ENCODE measurements at places on chromosomes 2 and 18.
A peak's percentile ranks its signal among the peaks of the same experiment; 100 is the strongest.

GRCh38 chr2:183948861-183949260 is 649.5 kb upstream of the ZNF804A start:
- DNase-seq: no peak

GRCh38 chr2:61536180-61536571 is 2.0 kb downstream of the XPO1 start:
- DNase-seq: no peak

DNA sequence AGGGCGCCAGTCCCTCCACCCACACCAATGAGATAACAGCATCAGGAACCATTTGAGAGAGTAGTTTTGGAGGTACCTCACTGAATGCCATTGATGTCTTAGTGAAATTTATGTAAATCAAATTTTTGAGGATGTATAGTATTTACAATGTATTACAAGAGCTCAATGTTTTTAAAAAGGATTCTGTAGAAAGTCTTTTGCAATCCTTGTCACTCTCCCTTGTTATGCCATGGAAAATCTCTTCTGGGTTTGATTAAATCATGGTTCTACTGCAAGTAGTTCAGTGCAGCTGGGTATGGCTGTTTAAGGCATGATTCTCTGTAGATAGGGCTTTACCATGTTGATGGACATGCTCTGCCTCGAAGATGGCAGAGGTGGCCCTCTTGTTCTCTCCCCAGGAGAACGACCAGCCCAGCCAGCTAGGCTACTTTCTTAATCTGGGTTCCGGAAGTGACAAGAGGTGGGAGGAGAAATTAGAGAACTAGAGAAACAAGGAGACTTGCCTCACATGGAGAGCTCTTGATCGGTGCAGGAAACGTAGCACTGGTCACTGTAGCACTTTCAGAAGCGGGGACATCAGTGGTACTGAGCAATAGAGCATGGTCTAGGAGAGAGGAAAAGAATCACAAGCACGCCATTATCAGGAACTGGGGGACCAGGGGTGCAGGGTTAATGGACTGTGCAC is 202.7 kb downstream of the CLIP4 start:
- no peak for DNase-seq

DNA sequence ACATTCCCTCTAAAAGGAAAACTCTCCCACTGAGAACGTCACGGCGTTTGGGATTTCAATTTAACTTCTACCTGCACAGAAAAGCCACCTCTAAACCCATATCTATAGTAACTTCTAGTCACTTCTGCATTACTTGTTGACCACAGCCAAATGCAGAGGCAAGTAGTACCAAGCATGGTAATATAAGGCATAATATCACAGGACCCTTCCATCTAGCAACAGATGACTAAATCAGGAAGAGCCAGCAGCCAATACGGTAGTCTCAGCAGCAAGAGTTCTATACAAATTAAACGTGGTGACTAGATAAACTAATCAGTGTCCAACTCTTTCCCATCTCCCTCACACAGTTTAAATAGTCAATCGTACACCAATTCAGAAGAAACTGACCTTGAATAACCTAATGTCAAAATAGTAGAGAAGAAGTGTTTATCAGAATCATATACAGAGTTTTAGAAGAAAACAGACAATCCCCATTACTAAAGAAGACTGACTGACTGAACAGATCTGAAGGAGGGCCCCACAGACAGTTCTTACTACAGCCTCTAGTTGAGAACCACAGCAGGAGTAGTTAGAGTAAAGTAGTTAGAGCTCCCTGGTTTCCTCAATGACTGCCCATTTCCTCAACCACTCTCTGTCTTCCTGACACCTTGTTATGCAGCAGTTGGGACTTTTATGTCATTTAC is 30.0 kb downstream of the MEMO1 start:
- peak; percentile 14 for DNase-seq

- DNase-seq: no peak
These were observed 93.5 kb downstream of the TMEM18 start for GRCh38 chr2:583666-584065.

DNA sequence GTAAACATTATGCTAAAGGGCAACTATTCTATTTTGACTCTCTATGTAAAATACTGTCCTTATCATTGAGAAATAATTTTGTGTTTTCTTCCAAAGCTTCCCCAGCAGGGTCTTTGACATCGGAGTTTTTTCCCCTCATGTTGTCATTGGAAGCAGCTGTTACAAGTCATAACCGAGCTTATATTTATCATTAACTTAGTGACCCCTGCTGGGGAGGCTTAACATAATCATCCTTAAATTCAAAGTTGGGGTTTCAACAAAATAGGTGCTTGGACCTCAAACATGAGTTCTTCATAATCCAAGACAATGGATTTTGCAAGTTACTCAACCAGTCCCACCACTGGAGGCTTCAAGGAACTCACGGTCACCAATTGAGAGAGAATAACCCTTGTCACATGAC is 330.9 kb downstream of the DCC start:
- peak; percentile 64 for DNase-seq

GRCh38 chr2:60512641-60513040 is 40.8 kb downstream of the BCL11A start:
- no peak for DNase-seq

DNA sequence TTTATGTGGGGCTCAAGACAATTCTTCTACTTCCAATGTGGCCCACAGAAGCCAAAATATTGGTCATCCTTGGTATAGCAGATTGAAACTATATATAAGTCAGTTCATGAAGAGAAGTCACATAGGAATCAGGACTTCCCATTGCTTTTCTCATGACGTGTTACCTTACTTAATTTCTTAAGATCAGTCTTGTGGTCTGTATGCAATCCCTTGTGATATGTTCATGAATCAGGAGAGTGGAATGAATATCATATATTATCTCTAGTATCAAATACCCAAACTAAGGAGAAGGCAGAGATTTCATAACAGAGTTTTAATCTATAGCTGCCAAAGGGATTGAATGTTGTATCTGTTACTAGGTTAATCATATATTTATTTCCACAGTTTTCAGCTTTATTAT is 1390.4 kb downstream of the SUCLG1 start:
- DNase-seq: no peak

GRCh38 chr2:224210286-224211180 is 171.4 kb upstream of the SERPINE2 start:
- no peak for DNase-seq

GRCh38 chr2:207952564-207953345 is 72.6 kb downstream of the PLEKHM3 start:
- DNase-seq: no peak

GRCh38 chr2:55232863-55233657 is 572 bp downstream of the RPS27A start:
- peak; percentile 36 for DNase-seq

DNA sequence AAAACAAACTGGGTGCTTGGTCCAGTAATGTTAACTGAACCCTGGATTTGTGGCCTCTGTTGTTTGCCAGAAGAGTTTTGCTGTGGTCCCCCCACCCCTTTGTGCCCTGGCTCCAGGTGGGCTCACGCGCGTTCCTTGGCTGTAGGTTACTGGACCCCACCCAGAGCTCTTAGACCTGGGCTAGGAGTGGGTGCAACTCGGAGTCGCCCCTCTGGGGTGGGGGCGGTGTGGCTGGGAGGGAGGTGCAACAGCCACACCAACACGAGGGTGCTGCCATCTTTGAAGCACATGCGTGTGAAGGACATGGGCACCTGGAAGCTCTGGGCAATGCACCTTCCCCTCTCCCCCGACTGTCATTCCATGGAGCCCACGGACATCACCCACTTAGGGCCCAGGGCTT is 92.7 kb downstream of the USP40 start:
- DNase-seq: peak; percentile 15

DNA sequence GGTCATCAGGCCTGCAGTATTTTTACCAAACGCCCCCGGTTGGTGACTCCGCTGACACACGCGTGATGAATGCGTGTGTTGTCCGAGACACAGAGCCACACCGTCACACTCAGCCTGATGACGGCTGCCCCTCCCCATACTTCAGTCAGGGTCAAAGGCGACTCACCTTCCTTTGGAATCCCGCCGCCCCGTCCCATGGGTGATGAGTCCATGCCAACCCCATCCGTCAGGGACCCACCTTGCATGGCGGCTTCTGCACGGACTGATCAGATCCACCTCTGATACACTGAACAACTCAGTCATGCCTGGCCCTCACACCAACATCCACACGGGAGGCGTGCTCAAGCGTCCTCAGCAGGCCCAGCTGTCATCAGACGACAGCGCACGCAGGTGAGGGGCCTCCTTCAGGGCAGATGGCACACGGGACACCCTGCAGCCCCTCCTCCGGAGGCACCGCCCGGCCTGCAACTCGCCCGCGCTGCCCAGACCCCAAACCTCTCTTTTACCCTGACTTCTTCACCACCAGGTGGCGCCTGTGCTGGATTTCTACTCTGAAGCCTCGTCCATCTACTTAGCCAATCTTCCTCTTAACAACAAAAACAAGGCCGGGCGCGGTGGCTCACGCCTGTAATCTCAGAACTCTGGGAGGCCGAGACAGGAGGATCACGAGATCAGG is 89.2 kb downstream of the ZNF516 start:
- peak; percentile 71 for DNase-seq

DNA sequence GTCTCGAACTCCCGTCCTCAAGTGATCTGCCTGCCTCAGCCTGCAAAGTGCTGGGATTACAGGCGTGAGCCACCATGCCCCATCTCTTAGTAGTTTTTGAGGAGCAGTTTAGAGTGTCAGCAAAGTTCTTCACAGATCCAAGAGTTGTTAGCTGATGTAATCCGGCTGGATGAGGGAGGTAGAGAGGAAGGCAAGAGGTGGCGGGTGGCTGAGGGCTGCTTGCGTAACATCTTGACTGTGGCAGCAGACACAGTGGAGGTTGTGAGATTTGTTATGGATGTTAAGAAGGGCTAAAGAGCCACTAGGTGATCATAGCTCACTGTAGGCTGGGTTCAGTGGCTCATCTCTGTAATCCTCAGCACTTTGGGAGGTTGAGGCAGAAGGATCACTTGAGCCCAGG is 19.5 kb upstream of the FAM136A start:
- DNase-seq: no peak

DNA sequence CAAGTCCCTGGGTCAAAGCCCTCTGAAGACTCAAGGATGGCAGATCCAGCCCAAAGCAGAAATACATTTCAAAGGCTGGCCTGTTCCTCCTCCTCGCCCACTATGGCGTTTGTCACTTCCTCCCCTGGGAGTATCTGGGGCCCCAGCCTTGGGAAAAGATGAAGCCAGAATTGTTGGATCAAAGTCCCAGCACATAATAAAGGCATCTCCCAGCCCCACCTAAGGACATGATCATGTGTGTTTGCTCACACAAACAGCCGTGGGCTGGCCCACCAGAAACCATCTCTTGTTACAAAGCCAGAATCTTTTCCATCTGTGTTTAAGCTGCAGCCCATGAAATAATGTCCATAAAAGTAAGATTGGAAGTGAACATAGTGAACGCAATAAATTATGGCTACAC is 50.1 kb upstream of the HAAO start:
- no peak for DNase-seq

- DNase-seq: no peak
These were observed 12.7 kb downstream of the SPIRE1 start for GRCh38 chr18:12645254-12645653.

DNA sequence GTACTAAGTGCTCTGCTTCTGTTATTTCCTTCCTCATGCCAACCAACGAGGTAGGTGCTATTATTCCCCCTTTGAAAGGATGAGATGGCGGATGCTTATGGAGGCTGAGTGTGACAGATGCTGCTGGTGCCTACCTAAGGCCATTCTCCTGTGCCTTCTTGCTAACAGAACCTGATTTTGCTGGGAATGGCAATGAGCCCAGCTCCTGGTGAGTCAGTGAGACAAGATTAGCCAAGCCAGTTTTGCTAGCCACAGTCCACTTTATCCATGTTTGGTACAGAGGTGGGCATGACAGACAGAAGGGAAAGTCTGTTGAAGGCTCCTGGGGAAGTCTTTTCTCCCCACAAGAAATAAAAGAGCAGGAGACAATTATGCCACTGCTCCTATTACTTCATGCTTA is 43.7 kb upstream of the TMEM163 start:
- DNase-seq: no peak

GRCh38 chr2:220783671-220784070 is 788.4 kb downstream of the EPHA4 start:
- DNase-seq: no peak

GRCh38 chr2:164061129-164061746 is 325.4 kb upstream of the FIGN start:
- DNase-seq: peak; percentile 46

DNA sequence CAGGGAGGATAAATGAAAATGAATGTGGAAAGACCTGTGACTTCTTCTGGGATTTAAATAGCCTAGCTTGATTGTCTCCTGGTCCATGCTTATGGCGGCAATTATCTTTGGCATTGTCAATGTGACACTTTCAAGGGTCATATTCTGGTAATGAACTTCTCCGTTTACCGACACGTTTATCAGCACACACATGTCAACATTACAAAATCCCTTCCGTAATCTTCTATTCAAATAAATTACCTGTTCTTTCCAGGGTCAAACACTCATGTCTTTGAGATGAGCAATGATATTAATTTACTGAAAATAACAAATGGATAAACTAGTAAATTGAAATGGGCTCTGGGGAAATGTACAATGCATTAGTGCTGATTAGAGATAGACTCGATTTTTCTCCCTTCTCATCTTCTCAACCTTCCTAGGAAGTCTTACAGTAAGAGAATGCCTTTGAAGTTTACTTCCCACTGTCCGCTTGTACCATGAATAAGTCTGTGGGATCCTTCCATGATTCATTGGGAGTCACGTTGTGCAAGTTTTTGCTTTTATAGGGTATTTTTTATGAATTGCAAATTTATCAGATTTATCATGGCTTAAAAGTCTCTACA is 646.3 kb upstream of the LRATD1 start:
- no peak for DNase-seq

GRCh38 chr2:120556911-120557310 is 178.8 kb upstream of the GLI2 start:
- DNase-seq: no peak

DNA sequence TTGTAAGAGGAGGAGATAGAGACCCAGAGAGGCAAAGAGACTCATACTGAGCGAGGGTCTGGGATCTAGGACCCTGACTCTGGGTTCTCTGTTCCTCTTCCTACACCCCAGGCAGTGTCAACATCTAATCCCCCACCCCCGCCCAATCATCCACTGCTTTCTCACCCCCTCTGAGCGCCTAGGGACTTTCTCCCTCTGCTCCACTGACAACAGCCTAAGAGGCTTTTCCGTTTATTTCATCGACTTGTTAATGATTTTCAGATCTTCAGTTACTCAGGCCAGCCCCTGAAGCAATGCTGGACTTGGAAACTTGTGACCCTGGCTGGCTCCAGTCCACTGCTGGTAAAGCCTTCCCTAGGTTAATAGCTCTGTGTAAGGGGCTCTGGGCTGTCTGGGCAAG is 65.1 kb downstream of the TFCP2L1 start:
- DNase-seq: no peak

- no peak for DNase-seq
These were observed 193.1 kb downstream of the L3MBTL4 start for GRCh38 chr18:6221602-6222014.

GRCh38 chr2:113257516-113258264 is 21.0 kb downstream of the PAX8 start:
- no peak for DNase-seq

Measured in D341Med (cell line).